ENCODE measurements at places on chromosomes 13 and 19.
A peak's percentile ranks its signal among the peaks of the same experiment; 100 is the strongest.

DNA sequence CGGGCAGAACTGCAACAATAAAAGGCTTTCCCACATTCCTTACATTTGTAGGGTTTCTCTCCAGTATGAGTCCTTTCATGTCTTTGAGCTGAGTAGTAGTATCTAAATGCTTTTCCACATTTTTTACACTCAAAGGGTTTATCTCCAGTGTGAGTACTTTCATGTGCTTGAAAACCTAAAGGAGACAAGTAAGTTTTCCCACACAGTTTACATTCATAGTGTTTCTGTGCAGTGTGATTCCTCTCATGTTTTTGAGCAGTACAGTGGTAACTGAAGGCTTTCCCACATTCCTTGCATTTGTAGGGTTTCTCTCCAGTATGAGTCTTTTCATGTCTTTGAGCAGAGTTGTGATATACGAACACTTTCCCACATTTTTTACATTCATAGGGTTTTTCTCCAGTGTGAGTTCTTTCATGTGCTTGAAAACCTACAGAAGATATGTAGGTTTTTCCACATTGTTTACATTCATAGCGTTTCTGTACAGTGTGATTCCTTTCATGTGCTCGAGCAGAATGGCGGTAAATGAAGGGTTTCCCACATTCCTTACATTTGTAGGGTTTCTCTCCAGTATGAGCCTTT, 47.0 kb downstream of the ZNF44 start:
- no peak for DNase-seq

- DNase-seq = no peak
Observed at GRCh38 chr13:110965038-110965754, 50.3 kb upstream of the ANKRD10 start.

DNA sequence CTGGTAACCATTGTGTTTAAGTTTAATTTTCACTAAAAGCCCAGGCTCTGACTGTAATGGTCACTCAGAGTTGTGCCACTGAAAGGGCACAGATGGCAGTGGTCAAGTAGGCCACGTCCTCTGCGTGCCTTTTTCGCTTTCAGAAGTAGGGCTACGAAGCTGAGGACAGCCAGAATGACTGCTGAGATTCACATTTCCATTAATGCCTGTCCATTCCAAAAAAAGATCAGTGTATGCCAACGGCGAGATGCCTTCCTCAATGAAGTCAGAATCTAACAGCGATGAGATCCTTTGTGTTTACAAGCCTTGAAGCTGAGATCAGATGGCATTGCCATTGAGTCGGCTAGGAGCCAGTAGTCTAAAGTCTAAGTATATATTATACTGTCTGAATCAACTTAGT, 311.3 kb downstream of the FGF14 start:
- no peak for DNase-seq

DNA sequence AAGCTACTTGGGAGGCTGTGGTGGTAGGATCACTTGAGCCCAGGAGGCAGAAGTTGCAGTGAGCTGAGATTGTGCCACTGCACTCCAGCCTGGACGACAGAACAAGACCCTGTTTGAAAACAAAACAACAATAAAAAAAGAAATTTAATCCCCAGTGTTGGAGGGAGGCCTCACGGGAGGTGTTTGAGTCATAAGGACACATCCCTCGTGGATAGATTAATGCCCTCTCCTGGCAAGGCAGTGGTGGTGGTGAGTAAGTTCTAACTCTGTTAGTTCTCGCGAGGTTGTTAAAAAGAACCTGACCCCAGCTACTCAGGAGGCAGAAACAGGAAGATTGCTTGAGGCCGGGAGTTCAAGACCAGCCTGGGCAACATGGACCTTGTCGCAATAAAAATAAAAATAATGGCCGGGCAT, 27.6 kb upstream of the SIN3B start:
- no peak for DNase-seq

DNA sequence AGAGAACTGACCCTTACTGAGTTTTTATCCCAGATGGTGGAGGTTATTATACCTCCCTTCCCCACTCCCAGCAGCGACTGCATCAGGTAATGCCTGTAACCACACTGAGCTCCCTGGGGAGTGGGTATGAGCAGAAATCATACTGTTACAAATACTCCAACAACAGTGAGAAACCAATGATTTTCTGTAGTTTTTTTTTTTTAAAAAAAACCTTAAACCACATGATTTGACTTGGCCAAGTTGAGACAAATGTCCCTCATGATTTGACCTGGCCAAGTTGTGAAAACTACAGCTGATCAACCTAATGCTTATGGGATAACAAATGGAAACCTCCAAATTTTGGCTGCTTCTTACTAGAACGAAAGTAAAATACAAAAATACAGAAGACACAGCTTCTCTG, 33.1 kb upstream of the SERP2 start:
- DNase-seq = no peak

DNA sequence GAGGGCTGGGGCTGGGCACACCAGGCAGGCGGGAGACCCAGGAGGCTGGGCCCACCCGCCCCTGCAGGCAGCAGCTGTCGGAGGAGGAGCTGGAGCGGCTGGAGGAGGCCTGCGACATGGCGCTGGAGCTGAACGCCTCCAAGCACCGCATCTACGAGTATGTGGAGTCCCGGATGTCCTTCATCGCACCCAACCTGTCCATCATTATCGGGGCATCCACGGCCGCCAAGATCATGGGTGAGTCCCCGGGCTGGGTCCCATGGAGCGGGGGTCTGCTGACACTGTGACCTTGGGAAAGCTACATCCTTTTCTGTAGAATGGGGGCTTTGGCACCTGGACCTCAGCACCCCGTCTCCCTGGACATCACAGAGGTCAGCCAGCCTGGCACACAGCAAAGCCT, 8.1 kb downstream of the PRPF31 start:
- no peak for DNase-seq

GRCh38 chr19:49400029-49400428, 12.0 kb downstream of the KASH5 start:
- no peak for DNase-seq

DNA sequence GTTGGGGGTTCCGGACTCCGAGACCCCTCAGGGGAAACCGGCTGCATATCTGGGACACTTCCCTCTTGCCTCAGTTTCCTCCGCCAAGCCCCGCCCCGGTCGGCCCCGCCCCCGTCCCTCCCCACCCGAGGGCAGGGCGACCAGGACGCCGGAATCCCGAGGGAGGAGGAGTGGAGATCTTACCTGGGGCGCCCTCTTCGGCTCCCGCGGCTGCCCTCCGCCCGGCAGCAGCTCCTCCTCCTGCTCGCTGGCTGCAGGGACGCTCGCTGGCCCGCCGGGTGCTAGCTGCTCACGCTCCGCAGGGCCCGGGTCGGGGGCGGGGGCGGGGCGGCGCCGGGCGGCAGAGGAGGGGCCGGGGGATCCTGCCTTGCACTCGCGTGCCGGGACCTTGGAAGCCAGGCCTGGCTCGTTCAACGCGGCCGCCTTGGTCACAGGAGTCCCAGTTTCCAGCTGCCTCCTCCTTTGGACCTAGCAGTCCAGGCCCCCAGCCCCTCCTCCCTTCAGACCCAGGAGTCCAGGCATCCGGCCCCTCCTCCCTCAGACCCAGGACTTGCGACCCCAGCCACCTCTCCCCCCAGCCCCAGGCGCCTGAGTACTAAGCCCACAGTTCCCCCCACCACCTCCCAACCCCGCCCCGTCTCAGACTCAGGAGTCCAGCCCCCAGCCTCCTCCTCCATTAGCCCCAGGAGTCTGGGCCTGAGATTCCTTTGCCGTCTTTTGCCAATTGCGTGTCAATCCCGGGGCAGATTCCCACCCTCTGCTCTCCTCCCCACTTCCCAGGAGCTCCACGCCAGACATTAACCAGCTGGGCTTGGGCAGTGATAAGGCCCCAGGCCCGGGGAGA, at the start of gene NTF4:
Gene NTF4 (minus strand): TSS at position 51 of the 844 bp plus-strand sequence. CDS start 2,821 bp downstream, outside the sequence.
- DNase-seq = peak; percentile 56

DNA sequence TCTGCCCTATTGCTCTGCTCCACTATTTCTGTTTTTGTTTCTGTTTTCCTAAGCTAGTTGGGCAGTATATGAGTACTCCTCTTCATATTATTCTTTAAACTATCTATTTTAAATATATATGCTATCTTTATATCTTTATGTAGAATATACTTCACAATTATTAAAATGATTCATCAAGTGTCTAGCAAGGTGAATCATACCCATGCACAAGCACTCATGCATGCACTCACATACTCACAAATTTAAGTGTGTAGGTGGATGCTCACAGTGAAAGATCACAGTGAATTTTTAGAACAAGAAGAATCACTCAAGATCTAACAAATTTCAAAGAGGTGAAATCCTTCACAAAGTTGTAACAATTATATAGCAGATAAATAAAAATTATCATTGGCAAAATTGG, 435.6 kb upstream of the SLITRK5 start:
- no peak for DNase-seq
